ENCODE measurements at places on chromosomes 16 and 17. TPM values are rescaled to one million over a fixed set of nuclear protein-coding genes. Genes with fewer than 3 reads are reported as not detected.

DNA sequence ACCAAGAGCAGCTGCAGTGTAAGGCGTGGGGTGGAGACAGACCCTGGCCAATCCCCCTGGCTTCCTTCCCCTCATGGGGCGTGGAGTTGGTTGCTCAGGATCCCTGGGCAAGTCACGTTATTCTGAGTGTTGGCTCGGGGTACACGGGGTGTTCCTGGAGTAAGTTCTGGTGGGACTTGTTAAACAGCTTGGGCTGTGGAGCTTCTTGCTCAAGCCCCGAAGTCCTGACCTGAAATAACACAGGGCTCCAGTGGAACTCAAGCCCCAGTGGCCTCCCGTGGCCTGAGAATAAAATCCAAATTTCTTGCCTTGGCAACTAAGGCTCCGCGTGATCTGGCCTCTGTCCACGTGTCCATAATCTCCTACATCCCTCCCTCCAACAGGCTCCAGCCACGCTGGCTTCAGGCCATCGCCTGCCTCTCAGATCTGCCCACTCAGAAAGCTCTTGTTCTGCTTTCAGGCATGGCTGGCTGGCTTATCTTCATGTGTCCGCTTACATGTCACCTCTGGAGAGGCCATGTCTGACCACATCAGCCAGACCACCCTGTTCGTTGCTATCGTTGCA lies 49.3 kb upstream of the BCO1 start:
- DNase-seq: no peak

DNA sequence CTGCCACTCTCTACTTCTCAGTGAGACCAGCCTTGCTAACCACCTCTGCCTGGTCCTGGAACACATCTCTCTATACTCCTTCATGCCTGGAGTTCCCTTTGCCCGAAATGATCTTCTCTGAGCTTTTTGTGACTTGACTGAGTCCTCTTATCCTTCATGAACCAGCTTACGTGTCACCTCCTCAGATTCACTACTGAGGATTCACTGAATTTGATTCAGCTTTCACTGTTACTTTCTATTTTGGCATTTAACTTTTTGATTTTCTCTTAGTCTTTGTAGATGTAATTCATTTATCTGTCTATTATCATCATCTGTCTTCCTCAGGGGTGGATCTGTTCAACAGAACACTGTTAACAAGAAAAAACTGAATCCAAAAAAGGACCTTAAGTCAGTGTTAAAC lies 95.6 kb downstream of the RPGRIP1L start:
- DNase-seq: no peak

The KRTAP16-1 gene
- not detected for total RNA-seq

- no peak for DNase-seq
These were observed 26.0 kb downstream of the C16orf74 start for GRCh38 chr16:85724936-85725335.

The TMIGD1 gene
- total RNA-seq: not detected

GRCh38 chr17:5226940-5227878 lies 7.5 kb downstream of the SCIMP start:
- no peak for DNase-seq

DNA sequence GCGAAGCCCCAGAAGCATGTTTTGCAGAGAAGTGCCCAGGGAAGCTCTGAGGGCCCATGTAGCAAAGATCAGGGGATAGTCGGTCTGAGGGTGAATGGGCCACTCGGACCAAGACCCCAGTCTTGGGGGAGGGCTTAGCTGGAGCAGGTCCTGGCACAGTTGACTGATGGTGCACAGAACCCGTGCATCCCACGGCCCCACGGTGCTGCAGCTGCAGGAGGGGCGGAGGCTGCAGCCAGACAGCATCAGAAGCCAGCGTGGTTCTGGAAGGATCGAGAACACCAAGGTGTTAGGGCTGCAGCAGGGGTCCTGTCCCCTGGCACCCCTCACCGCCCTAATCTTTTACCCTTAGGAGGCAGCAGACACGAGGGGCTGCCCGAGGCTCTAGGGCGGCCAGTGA lies 6.5 kb upstream of the MC1R start:
- no peak for DNase-seq

GRCh38 chr17:77508047-77508715 lies 367.4 kb downstream of the SEC14L1 start:
- DNase-seq: no peak

- peak; percentile 86 for DNase-seq
These were observed 14.3 kb upstream of the DYNLRB2 start for GRCh38 chr16:80526418-80527061.

DNA sequence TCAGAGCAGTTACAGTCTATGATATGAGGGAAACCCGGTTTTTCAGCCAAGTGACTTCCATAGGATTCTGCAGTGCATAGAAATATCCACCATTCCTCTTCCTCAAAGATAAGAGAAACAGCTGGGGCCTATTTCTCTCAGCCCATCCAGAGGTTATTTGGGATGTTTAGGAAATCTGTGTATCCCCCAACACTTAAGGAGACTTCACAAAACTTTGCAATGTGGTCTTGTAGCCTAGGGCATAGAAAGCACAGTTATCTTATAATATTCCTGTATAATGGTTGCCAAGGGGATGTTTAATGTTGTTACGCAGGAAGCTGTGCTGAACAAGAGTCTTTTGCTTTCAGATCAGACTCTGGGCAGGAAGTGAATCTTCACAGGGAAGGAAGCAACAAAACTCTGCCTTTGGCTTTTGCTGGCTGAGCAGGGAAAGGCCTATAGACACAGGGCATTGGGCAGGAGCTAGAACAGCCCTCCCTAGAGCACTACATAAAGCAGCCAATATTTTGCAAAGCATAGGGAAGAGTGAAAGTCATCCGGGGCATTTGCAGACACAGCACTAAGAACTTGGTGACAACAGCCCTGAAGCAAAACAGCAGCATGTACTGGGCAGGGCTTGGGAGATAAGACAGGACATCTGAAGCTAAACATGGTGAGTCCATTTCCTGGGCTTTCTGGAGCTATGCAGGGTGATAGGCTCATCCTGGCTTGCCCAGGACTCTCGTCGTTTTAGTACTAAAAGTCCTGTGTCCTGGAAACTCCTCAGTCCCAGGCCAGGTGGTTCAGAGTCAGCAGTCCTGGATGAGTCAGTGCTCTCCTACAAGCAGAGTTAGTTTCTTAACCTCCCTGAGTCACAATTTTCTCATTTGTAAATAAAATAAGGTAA lies 18.7 kb upstream of the BEAN1 start:
- DNase-seq: peak; percentile 43

The ASPA gene
- not detected for total RNA-seq

- DNase-seq: no peak
These were observed 24.4 kb upstream of the CYTH1 start for GRCh38 chr17:78806451-78806850.

DNA sequence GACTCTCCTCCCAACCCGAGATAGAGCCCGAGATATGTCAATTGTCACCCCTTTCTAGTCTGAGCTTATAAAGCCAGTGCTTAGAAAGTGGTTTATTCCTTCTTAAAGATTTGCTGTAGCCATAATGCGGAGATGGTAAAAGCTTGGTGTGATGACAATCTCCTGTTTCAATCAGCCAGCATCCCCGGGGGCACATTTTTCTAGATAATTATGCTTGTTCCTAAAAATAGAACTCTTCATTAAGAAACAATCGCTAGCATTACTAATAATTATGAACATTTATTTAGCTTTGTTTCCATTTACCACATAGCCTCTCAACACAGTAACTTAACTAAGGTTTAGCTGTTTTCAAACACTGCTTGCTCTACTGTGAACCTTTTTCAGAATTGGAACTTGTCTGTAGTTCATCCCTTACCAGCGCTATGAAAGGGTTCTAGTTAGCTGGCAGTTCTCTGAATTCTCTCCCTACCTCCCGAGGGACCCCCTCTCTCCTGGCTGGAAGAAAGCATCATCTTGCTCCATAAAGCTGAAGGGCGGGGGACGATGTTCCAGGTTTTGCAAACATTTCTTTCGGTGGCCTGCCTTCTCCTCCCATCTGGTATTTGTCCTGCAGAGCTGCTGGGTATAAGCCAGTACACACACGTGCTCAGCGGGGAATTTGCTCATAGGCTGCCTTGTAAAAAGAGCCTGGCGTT lies 922 bp upstream of the MRPL58 start:
- DNase-seq: no peak

The ARL16 gene
- total RNA-seq: 40.7 TPM

DNA sequence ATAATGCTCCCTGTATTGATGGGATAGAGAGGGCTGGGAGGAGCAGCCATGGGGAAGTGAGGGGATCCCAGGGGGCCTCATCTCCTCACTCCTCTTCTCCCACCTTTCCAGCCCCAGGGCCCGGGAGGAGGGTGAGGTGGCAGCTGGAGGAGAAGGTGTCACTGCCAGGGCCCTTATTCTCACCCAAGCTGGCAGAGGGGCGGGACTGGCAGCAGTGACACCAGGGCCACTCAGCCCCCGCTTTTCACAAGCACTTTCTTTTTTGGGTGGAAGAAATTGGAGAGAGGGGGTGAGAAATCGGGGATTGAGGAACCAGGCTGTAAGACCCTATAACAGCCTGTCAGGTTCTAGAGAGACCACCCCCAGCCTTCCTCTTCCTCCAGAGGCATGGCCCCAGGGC lies 2.4 kb upstream of the TBX21 start:
- no peak for DNase-seq

GRCh38 chr17:69361156-69361555 lies 34.2 kb upstream of the ABCA5 start:
- no peak for DNase-seq

The HSD17B1 gene
- 1.3 TPM for total RNA-seq

DNA sequence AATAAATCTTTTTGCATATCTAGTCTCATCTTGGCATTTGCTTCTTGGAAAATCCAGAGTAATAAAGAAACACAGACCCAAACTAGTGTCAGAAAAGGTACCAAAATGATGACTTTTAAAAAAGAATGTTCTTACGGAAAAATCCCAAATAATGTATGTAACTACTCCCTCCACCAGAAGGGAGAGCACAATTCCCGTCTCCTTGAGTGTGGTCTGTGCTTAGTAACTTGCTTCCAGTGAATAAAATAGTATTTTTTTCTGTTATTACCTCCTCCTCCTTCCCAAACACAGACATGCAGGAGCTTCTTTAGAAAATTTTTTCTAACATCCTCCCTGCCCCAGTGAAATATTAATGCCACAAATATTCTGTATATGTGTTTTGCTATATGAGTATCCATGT lies 358.1 kb downstream of the ZFHX3 start:
- DNase-seq: no peak

- no peak for DNase-seq
These were observed 5.1 kb downstream of the CFAP20 start for GRCh38 chr16:58123896-58124600.

DNA sequence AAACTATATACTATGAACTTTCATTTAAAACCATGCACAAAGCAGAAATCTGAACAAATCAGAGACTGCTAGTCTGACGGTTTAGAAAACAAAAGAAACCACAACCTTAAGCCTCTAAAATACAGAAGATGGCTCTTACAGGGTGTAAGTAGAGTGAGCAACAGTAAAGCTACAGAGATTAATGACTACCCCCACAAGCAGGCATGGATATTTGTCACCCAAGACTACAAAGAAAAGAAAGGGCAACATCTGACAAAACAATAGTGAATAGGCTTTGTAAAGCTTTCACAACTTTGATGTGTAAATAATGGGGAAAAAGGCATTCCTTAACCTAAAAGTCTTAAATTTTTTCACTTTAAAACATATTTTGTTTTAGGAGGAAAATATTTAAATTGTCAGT lies 75.0 kb downstream of the SPAG9 start:
- DNase-seq: no peak

- DNase-seq: no peak
These were observed 1.0 kb downstream of the TELO2 start for GRCh38 chr16:1494129-1494640.

- no peak for DNase-seq
These were observed 18.1 kb downstream of the GSE1 start for GRCh38 chr16:85631230-85631629.

The MAPT gene
- total RNA-seq: 0.14 TPM

DNA sequence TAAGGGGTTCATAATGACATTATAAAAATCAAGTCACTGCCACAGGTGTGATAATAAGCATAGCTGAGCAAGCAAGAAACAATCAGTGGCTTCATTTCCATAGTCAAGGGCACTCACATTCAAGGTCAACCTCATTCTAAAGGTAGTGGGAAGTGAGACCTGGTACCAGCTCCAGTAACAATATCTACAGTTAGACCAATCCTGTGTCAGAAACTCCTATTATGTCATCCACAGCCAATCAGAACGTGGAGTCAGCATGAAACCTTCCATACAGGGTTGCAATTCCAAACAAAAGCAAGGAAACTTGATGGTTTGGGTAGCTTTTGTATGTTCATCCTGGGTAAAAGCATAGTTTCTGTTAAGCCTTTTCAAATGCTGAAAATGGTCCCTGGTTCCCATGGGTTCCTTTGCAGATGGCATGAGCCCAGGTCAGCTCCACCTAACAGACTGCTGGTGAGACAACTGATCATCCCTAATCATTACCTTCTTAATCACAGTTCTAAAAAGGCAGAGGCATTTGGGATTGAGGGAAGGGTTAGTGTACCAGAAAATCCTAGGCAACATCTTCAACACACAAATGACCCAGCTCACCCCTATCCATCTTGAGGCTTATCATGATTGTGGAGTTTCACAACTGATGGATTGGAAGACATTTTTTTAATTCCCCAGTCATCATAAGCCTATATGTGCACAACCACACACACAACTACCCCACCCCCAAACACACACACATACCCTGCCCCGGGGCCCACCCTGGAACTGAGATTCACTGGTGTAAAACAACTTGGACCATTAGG lies 30.4 kb downstream of the TEX2 start:
- DNase-seq: no peak

The PTGES3L gene
- 0.11 TPM for total RNA-seq

DNA sequence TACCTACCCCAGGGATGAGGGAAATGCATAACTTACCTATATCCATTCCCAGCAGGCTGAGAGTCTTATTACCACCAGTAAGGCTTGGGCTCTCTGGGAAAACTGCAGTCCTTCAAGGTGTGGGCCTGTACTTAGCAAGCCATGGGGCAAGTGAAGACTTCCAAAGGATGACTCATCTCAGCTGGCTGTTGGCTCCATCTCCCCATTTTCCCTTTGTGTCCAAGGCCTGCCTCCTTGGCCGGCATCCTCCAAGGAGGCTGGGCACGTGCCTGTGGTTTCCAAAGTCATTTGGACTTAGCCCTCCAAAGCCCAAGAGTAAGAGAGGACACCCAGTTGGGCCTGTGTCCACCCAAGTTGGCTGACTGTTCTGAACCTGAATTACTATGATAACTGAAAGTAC lies 89.8 kb downstream of the TMEM100 start:
- no peak for DNase-seq

GRCh38 chr16:55035029-55035428 lies 104.4 kb downstream of the IRX5 start:
- peak; percentile 88 for DNase-seq

DNA sequence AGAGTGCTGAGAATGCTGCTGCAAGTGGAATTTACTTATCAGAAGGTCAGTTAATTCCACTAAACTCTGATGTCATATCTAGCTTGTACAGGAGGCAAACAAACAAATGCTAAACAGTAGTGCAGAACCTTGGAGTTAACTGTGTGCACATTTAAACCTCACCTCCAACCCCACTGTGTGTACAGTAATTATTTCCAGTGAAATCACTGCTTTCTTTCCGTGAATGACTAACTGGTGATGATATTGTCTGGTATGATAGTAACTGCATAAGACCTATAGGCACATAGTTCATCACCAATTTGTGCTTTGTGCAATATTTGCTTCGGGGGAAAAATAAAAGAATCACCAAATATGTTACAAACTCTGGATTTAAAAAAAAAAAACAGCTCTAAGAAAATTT lies 492.5 kb upstream of the HSBP1 start:
- no peak for DNase-seq

Data from Karpas-422 (cell line).